Pulmonary artery endothelial cell (primary cell): ENCODE measurements at places on chromosomes 1 and 21. TPM values are rescaled to one million over a fixed set of nuclear protein-coding genes. Genes with fewer than 3 reads are reported as not detected.

The OLIG2 gene
- not detected in 2 replicates for total RNA-seq

GRCh38 chr1:113125517-113125916 lies 52.5 kb downstream of the LRIG2 start:
- no peak for DNase-seq

DNA sequence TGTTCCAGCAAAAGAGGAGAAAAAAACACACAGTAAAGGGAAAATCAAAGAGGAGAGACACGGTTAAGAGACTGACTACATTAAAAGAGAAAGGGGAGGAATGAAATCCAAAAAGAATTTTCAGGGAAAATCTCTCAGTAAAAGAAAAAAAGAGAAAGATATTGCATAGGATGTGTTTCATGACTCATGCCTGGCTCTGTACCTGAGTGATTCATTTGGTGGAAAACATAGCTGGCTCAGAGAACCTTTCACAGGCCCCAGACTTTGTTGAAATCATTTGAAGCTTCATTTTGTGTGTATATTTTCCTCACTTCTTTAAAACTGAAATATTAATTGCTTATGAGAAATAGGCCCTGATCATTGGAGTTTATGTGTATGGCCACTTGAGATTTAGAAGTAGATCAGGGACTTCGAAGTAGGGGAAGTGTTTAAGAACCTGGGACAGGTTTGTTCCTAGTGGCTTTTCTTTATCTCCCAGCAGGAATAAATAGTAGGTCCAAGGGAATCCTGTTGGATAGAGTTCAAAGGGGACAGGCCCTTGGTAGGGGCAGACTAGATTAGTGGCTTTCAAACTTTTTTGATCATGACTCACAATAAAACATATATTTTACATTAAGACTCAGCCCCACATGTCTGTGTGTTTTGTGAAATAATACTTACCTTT lies 239.1 kb upstream of the SGIP1 start:
- DNase-seq, result no peak

- no peak for DNase-seq
Measured at GRCh38 chr1:238642231-238642630, 744.1 kb upstream of the CHRM3 start.

DNA sequence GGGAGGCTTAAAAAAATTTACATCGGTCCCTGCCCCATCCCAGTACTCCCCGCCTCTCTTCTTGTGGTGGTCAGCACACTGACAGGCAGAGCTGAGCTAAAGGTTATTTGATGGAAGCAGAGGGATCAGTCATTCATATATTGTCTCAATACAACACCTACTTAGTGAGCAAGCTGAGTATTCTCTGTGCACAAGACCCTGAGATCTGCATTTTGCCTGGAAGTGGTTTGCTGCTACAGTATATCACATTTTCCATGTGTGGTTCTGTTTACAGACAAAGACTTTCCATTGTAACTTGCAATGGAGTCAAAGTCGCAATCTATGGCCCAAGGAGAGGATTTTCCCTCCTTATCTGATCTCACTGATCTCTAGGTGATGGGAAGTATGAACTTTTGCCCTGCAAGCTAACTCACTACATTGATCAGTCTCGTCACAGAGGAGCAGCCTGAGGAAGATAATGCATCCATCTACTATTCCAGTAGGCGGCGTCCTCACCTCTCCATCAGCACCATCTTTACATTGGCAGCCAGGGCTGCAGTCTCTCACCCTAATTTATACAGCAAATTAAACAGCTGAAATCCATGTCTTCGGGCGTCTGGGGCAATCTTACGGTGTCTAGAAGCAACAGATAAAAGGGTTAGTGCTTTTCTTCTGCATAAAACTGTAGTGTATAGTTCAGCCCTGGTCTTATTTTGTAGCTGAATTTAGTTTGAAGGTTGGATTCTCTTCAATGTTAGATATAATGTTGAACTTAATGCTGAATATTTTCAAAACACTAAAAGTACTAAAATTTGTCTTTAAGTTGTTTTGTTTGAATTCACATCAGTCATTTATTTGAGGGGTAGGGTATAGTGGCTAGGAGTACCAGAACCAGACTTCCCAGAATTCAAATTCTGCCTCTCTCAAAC lies 3.2 kb upstream of the TRAF5 start:
- peak; percentile 19 for DNase-seq
